Activated CD8-positive, alpha-beta T cell treated with anti-CD3 and anti-CD28 coated beads, Interleukin-2, amount 10 ng/mL, durations not matched to agents 7 days and 5 days (primary cell): ENCODE measurements at places on chromosomes 5 and 9. TPM values are rescaled to one million over a fixed set of nuclear protein-coding genes. Genes with fewer than 3 reads are reported as not detected.
A peak's percentile ranks its signal among the peaks of the same experiment; 100 is the strongest.

GRCh38 chr5:163622799-163623198 lies 117.4 kb downstream of the MAT2B start:
- no peak overlapping the region for H3K27ac ChIP-seq
- H3K27me3 ChIP-seq: no peaks in the 10 kb centered on the region
- H3K4me3 ChIP-seq: no peak overlapping the region
- H3K36me3 ChIP-seq: no peaks in the 10 kb centered on the region

Gene RNF145
- 140 TPM for total RNA-seq

DNA sequence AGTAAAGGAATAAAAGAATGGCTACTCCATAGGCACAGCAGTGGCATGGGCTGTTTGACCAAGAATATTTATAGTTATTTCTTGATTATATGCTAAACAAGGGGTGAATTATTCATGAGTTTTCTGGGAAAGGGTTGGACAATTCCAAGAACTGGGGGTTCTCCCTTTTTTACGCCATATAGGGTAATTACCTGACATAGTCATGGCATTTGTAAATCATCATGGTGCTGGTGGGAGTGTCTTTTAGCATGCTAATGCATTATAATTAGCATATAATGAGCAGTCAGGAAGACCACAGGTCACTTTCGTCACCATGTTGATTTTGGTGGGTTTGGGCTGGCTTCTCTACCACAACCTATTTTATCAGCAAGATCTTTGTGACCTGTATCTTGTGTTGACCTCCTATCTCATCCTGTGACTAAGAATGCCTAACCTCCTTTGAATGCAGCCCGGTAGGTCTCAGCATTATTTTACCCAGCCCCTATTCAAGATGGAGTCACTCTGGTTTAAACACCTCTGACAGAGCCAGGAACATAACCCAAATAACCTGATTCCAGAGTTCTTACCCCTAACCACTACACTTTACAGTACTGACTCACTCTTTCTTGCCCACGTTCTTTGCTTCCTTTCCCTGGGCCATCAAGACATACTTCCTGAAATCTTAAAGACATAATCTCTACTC lies 25.0 kb upstream of the MRPS30 start:
- H3K36me3 ChIP-seq: no peaks in the 10 kb centered on the region
- H3K27ac ChIP-seq: no peak overlapping the region
- no peak for DNase-seq
- H3K4me1 ChIP-seq: no peaks in the 10 kb centered on the region
- no peaks in the 10 kb centered on the region for H3K27me3 ChIP-seq
- H3K4me3 ChIP-seq: no peak overlapping the region

DNA sequence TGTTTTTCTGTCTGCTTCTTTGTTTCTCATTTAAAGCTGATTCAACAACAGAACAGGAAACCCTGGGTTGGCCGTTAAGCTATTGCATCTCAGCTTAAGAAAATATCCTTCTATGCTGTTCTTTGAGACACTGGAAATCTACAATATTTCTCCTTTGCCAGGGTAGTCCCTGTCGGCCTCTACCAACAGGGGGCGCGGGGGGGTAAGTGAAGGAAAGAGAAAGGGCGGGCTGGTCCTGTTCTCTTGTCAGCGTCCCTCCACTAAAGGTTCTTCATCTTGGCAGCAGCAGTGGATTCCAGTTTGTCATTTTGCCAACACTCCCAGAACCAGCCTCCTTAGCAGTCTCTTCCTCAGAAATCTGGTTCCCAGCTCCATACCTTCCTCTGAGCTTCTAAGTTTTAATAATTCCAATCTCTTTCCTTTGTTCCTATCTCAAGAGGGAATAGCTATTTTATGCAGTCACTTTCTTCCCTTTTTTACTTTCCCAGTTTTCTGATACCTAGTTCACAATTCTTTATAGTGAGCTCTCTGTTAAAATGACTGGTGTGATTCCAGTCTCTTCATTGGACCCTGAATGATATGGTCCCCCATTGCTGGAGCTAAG lies 222.3 kb downstream of the GLIS3 start:
- H3K27ac ChIP-seq: no peak overlapping the region
- DNase-seq: peak; percentile 65
- no peaks in the 10 kb centered on the region for H3K4me1 ChIP-seq
- no peaks in the 10 kb centered on the region for H3K27me3 ChIP-seq
- H3K36me3 ChIP-seq: no peaks in the 10 kb centered on the region
- no peak overlapping the region for H3K4me3 ChIP-seq

DNA sequence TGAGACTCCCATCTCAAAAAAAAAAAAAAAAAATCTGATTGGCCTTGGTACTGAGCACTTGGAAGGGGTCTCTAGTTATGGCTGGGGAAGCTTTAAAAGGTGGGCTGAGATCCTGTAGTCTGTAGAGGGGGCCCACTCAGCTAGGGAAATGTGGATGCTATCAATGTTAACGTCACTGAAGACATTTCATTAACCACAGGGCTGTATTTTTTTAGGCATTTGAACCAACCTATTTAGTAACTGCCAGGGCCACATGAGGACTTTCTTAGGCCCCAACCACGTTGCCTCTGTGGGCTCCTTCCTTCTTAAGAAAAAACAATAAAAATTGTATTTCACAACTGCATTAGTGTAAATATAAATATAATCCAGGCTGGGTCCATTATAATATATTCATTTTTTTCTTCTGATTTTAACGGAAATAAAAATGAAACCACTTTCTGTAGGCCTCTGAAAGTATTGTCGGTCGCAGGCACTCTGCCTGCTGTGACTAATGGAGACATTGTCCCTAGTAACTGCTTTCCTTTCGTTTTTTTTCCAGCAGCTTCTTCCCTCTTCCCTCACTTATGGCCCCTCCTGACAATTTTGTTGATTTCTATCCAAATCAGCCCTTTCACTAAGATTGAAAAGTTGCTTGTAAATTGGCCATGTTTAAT lies 71.6 kb downstream of the GCNT1 start:
- H3K36me3 ChIP-seq: peaks cover 1% of the 10 kb centered on the region
- DNase-seq: no peak
- H3K27me3 ChIP-seq: peaks cover 2% of the 10 kb centered on the region

Gene LCN1
- total RNA-seq: not detected

Gene PSD2
- total RNA-seq: not detected
